ENCODE measurements at places on chromosomes 6 and 20.

DNA sequence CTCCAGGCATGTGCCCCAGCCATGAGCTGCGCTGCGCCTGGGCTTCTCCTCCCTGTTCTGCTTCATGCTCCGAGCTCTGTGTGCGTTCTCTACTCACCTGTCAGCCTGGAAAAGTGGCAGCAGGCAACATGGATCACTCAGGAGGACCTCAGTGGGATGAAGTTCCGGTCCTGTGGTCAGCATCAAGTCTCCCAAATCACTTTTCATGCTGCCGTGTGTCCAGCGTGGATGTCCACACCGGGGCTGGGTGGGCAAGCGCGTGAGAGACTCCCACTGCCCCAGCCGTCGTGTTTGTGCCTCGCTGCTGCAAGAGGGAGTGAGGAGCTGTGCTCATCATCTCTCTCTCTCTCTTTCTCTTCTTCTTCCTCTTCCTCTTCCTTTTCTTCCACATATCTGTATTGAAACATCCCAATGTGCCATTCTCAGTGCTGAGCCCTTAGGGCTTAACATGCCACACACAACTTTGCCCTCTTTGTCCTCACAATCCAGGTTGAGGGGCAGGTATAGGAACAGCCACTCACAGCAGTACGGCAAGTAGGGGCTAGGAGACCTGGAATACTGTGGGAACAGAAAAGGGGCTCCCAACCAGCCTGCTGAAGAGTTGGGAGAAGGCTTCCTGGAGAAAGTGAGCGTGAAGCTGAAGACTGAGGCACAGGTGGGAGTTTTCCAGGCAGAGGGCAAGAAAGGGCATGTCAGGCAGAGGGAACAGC lies 3.8 kb upstream of the PDYN start:
- no peak for DNase-seq

DNA sequence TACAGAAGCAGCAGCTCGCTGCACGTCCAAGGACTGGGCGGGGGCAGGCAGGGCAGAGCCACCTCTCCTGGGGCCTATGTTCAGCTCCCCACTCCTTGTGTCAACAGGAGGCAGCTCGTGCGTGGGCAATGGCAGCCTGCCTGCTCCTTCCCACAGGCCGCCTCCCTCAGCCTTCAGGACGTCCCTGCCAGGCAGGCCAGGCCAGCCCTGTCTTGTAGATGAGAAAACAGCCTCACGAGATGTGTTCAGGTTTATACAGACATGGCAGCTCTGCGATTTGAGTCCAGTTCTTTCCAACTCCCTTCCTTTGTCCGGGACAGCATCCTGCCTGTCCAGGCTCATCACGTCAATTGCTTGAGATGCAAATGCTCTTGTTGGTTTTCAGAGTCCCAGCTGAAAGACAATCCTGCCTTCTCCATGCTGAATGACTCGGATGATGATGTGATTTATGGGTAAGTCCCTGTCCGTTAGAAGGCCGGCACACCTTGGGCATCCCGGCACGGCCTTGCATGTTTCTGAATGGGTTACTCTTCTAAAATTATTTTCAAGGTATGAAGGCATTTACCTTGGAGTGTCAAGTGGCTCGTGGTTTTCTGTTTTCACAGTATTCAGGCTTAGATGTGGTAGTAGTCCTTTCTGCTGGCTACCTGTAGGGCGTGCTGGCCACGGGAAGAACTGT lies 13.5 kb downstream of the DYNLT1 start:
- no peak for DNase-seq

GRCh38 chr6:367298-367794 lies 24.2 kb upstream of the IRF4 start:
- no peak for DNase-seq

DNA sequence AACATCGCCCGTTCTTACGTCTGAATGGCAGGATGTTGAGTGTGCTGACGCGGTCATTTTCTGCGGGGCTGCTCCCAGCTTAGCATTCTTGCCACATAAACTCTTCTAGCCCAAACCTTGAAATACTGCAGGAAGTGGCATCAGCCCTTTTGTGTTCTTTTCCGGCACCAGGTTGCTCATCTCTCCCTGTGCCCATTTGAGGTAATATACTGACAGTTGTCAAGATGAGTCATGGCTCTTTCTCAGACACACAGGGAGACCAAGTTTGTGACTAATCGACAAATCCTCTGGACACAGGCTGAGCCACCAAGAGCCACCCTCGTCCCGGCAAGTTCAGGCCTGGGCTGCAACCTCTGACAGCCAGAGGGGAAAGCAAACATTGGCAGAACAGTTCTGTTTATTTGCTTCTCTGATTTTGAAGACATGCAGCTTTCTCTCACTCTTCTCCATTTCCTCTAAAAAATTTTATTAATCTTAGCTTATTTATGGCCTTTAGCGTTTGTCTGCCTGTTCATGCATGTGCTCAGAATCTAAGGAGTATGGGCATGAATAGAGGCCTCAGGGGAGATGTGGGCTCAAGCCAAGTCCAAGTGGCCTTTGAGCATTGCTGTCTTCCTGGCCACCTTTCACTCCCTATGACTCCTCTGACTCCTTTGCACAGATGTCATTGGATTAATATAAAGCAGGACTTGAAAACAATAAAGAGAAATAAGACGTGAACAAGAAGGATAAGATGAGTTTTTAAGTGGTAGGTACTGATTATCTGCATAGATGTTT lies 328.2 kb upstream of the JAG1 start:
- DNase-seq, result no peak

DNA sequence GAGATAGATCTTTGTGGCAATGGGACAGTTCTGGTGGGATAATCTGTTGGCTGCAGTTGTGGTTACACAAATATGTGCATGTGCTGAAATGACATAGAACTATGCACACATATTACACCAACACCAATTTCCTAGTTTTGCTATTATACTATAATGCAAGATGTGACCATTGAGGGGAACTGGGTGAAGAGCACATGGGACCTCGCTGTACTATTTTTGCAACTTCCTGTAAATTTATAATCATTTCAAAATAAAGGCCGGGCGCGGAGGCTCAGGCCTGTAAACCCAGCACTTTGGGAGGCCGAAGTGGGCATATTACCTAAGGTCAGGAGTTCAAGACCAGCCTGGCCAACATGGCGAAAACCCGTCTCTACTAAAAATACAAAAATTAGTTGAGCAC lies 8.7 kb downstream of the ARMC12 start:
- DNase-seq, result no peak

- no peak for DNase-seq
These were observed 4.9 kb downstream of the DDO start for GRCh38 chr6:110410511-110410910.

DNA sequence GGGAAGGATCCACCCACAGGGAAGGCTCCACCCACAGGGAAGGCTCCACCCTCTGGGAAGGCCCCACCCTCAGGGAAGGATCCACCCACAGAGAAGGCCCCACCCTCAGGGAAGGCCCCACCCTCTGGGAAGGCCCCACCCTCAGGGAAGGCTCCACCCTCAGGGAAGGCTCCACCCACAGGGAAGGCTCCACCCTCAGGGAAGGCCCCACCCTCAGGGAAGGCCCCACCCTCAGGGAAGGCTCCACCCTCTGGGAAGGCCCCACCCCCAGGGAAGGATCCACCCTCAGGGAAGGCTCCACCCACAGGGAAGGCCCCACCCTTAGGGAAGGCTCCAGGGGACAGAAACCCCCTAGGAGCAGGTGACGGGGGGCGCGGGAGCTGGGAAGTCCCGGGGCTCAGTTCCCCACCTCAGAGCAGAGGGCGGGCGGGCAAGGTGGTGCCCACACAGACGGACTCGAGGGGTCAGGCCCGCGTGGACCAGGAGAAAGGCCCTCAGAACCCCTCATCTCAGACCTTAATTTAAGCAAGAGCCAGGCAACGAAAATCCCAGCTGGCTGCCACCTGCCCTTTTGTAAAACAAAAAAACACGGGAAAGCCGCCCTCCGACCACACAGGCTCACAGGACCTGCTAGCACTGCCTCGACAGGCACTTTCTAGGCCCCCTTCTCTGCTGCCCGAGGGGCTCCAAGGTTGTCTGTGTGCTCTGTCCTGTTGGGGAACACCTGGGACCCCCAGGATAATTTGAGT lies 39.7 kb downstream of the KCNQ2 start:
- no peak for DNase-seq

- no peak for DNase-seq
These were observed 52.3 kb downstream of the HUS1B start for GRCh38 chr6:604579-604978.

- no peak for DNase-seq
These were observed 62.7 kb upstream of the TRAF3IP2 start for GRCh38 chr6:111668410-111668809.

GRCh38 chr6:41066867-41067304 lies 5.3 kb downstream of the OARD1 start:
- DNase-seq, result no peak

DNA sequence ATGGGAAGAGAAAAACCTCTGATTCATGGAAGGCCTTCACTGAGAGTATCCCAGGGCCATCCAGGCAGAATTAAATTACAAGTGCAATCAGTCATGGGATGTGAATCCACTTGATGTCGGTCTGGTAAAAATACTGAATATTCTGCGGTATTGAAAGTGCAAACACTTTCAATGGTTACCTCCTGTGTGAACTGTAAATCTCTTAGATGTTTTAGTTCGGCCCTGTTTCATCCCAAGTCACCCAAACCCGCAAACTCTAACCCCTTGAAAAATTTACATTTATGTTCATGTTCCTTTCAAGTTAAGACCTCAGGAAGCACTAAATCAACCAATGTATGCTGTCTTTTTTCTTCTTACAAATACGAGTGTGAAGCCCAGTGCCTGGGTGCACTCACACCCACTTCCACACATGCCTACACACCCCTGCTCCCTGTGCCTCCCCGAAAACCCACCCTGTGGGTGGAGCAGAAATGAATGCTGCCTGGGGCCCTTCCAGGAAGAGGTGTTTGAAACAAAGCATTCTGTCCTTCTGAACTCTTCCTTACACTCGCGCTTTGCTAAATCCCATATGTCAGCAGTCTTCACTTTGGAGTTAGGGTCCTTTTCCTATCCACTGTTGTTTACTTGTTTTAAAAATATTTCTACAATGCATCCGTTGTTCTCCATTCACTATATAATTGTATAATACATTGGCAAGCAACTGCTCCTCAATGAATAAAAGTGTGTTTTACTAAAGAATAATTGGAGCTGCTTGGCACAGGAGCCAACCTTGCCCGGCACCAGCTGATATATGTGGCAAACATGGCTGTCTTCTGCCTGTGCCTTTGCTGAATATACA lies 62.7 kb downstream of the FYN start:
- no peak for DNase-seq

- DNase-seq, result no peak
These were observed 517.9 kb upstream of the MARCKS start for GRCh38 chr6:113339209-113339608.

- no peak for DNase-seq
These were observed 47.8 kb downstream of the ARHGAP40 start for GRCh38 chr20:38649275-38649891.

DNA sequence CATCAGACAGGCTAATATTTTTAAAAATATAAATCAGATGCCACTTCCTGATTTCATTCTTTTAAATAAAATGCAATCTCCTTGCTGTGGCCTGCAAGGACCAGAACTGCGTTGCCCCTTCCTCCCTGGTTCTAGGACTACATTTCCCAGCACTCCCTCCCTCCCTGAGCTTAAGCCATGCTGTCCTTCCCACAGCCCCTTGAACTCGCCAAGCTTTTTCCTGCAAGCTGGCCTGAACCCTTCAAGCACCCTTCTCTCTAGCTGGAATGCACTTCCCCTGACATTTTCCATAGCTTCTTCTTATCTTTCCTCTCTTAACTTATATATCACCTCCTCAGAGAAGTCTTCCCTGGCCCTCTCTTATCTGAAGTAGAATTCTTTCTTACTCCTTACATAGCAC lies 6.1 kb upstream of the DOK5 start:
- no peak for DNase-seq

DNA sequence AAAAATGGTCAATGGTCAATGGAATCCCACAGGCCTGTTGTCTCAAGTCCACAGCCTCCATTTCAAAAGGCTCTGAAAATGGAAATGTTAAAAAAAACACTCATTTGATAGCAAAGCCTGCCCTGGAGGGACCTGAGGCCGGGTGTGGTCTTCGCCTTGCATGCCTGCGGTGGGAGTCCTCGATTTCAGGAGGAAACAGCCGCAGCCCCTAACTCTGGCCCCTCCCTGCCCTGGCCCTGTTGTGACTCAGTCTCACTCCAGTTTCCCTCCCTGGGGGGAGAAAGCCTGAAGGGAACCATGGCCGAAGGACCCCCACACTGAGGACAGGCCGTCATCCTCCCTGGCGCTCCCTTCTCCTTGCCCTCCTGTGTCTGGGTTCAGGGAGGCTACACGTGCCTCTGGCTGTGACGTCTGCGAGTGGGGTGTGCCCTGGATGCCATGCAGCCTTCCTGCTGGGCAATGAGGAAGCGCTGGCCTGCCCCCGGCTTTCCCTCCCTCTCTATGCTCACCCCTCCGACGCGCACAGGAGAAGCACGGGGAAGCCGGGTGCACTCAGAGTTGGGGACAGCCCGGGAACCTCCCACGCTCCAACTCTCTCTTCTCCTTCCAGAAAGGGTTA lies 9.2 kb downstream of the BHLHE23 start:
- DNase-seq, result no peak

GRCh38 chr6:2235777-2236495 lies 9.5 kb downstream of the GMDS start:
- no peak for DNase-seq

DNA sequence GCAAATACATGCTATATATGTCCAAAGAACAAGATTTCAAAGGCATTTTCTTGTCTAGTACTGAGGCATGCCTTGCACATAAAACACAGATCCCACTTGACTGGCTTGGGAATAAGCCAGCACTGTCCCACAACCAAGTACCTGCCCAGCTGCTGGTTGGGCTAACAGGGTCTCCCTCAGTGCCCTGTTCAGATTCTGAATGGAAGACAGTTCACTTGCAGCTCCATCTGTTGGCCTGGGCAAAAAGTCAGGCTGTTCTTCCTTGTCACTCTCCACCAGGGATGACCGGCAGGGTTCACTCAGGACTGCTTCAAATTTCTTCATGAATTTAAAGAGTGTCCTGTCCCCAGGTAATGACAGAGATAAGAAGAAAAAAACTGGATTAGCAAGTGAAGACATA lies 44.4 kb upstream of the LYRM2 start:
- DNase-seq, result no peak

- no peak for DNase-seq
These were observed 112.9 kb upstream of the RPS6KA2 start for GRCh38 chr6:166739976-166740318.

- no peak for DNase-seq
These were observed 55.9 kb upstream of the LOC128125822 start for GRCh38 chr6:63516186-63516944.

GRCh38 chr6:56692523-56693245 lies 50.0 kb upstream of the DST start:
- no peak for DNase-seq
